T-helper 17 cell (primary cell): ENCODE measurements at places on chromosomes 6 and 20. TPM values are rescaled to one million over a fixed set of nuclear protein-coding genes. Genes with fewer than 3 reads are reported as not detected.

GRCh38 chr6:149337320-149337719 lies 19.8 kb downstream of the TAB2 start:
- DNase-seq = no peak

DNA sequence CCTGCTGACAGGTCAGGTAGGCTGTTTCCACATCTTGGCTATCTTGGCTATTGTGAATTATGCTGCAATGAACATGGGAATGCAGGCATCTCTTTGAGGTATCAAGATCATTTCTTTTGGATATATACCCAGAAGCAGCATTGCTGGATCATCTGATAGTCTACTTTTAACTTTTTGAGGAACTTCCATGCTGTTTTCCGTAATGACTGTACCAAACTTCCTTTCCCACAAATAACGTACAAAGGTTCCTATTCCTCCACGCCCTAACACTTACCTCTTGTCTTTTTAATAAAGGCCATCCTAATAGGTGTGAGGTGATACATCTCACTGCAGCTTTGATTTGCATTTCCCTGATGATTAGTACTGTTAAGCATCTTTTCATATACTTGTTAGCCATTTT lies 338.7 kb upstream of the RUNX2 start:
- DNase-seq = no peak

- DNase-seq = no peak
Observed at GRCh38 chr20:11791316-11791715, 126.4 kb upstream of the BTBD3 start.

Gene PRDM1
- 122 TPM for total RNA-seq

- DNase-seq = no peak
Observed at GRCh38 chr6:22899426-22899825, 330.1 kb downstream of the HDGFL1 start.

Gene CCR6
- 60.5 TPM for total RNA-seq

DNA sequence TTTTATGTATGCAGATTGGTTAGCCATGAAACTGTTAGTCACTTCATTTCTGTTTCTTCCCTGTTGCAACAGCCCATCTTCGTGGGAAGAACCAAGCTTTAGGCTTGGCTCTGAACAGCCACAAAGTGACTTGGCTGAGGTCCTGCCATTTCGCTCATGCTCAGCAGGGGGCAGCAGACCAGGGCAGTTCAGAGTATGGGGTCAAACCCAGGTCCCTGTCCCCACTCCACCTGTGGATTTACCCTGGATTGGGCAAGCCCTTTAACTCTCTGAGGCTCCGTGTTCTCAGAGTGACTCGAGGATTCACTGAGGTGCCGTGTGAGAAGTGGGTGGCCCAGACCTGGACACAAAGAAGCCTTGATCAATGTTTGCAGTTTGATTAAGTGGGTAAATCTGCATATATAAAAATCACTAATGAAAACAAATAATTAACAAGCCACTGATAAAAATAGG lies 19.8 kb upstream of the MAP1LC3A start:
- DNase-seq = peak; percentile 45

- no peak for DNase-seq
Observed at GRCh38 chr6:136771306-136771705, 21.0 kb downstream of the MAP3K5 start.

GRCh38 chr6:159440911-159441703 lies 251.9 kb downstream of the SOD2 start:
- no peak for DNase-seq

- DNase-seq = no peak
Observed at GRCh38 chr20:56636716-56637115, 7.6 kb downstream of the TFAP2C start.

GRCh38 chr6:45606831-45607400 lies 229.2 kb upstream of the SUPT3H start:
- DNase-seq = no peak

DNA sequence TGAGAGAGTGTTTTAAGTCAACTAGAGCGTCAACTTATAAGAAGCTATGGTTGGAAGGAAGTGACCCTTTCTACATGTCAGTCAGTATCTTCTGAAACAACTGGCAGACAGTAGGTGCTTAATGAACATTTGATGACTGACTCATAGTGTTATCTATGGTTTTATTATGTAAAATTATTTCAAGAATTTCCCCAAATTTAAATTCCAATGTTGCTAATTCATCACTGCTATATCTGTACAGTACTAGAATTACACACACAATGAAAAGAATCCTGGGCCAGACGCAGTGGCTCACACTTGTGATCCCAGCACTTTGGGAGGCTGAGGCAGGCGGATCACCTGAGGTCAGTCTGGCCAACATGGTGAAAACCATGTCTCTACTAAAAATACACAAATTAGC lies 721.4 kb upstream of the FLRT3 start:
- DNase-seq = no peak

DNA sequence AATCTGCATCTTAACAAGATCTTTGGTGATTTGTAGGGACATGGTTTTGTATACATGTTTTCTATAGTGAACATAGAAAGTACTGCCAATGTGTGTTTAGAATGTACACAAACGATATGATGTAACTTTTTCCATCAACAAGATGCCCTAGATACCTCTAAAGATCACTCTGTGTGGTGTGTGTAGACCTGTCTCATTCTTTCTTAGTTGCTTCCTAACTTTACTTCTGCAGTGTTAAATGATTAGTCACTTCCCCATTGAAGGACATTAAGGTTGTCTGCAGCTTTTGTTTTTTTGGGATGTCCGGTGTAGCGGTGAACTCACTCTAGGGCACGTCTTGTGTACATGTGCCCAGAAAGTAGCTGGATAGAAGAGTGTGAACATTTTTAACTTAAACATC lies 35.9 kb downstream of the CDYL start:
- no peak for DNase-seq

Gene GLP1R
- not detected for total RNA-seq

Gene TRIM40
- total RNA-seq = 0.22 TPM

GRCh38 chr20:57772349-57772964 lies 62.6 kb upstream of the PMEPA1 start:
- DNase-seq = no peak

GRCh38 chr20:25014816-25015215 lies 22.3 kb upstream of the APMAP start:
- DNase-seq = no peak

DNA sequence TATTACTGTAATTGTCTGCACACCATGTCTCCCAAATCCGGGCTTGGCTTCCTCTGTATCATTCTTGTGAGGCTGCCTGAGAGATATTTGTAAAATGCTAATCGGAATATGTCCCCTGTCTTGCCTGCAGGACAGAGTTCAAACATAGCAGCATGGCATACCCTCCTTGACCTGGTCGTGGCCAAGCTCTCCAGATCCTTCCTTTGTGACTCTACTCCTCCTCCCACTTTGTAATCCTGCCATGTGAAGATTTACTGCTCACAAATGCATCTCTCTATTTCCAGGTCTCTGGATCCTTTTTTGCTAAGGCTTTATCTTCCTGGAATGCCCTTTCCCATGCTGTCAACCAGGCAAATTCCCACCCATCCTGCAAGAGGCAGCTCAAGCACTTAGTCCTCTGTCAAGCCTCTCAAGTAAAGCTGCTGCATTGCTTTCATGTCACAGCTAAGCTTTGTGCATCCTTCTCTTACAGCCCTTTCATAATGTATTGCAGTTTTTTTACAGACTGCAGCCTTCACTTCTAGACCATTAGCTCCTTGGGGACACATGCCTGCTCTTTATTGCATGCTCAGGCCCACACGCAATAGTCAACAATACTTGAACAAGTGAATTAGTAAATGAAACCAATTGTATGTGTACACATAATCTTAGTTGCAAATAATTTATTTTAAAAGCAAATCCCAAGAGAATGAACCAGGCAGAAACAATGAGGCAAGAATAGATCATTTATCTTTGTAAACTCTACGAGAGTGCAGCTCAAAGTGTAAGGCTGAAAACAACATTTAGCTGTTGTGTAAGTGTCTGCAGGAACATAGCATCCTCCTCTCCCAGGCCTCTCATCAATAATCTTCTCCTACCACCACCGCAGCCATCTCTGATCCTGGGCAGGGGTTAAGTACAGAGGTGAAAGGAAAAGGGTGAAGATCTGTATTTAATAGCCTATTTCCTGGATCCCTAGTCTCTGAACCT lies 45.8 kb downstream of the HIVEP2 start:
- no peak for DNase-seq

Gene DDO
- 0.12 TPM for total RNA-seq

Gene CRIP3
- total RNA-seq = 1.3 TPM

DNA sequence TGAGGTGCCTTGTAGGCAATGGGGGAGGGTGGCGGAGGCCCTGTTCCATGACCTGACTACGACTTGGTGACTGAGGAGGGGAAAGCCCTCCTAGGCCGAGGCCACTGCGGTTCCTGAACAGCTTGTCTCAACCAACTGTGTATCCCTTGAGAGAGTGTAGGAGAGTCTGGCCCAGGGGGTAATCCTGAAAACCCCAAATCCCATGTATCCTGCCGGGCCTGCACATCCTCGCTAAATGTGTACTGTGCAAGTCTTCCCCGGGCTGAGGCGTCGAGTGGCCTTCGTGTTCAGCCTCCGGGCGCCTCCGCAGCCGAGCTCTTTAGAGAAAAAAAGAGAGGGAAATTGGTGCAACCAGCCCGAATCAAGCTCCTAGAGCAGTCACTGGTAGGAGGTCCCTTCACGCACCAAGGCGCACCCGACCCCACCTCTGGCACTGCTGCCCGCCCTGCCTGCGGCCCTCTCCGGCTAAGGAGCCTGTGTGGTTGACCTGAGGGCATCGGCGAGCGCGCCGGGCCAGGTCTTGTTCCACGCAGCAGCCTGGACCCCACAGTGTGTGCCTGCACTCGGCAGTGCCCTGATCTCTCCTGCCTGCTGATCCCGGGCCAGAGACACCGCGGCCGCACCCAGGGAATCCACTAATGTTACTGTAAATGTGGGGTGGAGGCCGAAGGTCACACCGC lies 7.3 kb downstream of the SIM1 start:
- DNase-seq = no peak

Gene NRN1
- 0.31 TPM for total RNA-seq

Gene PHACTR1
- 2.8 TPM for total RNA-seq

Gene PSORS1C2
- total RNA-seq = not detected

Gene RCAN2
- total RNA-seq = not detected

Gene AP5S1
- 11.3 TPM for total RNA-seq

Gene BACH2
- 53.7 TPM for total RNA-seq

GRCh38 chr6:90584636-90585255 lies 2.1 kb downstream of the MAP3K7 start:
- DNase-seq = no peak

Gene POM121L2
- not detected for total RNA-seq

Gene PMEPA1
- 4.5 TPM for total RNA-seq

DNA sequence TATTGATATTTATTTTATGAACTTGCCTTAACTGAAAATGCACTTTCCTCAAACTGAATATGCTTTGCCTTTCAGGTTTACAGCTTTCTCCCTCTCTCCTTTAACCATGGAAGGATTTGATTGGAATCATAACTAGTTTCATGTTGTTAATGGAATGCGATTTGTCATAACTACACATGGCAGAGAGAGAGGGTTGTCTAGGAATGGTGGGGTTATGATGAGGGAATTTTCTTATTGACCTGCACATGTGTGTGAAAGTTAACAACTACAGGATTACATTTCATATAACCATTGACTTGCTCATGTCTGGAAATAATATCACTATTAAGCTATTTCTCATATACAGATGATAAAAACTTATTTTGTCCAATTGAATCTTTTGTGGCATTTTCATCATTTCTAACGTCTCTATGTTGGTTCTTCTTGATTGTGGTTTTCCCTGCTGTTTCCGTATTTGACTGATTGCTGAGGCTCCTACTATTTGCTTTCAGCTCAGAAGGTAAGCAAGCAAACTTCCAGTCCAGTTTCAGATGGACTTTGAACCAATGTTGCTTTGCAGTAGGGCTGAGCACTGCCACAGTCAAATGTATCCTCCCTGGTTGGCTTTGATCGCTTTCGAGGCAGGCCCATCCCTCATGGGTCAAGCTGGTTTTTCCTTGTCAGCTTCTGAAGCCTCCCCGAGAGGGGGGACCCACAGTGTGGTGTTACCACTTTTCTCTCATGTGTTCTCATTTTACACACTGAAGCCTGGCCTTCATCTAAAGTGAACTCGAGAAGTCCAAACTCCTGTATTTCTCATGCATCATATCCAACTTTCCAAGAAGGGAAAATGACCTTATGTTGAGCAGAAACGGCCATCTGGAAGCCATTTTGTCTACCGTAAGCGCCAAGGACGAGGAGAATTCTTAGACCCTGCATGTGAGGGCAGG lies 7.6 kb upstream of the CCN2 start:
- DNase-seq = no peak

Gene NKX2-4
- total RNA-seq = not detected

- DNase-seq = no peak
Observed at GRCh38 chr20:9412309-9412708, 102.1 kb upstream of the LAMP5 start.

DNA sequence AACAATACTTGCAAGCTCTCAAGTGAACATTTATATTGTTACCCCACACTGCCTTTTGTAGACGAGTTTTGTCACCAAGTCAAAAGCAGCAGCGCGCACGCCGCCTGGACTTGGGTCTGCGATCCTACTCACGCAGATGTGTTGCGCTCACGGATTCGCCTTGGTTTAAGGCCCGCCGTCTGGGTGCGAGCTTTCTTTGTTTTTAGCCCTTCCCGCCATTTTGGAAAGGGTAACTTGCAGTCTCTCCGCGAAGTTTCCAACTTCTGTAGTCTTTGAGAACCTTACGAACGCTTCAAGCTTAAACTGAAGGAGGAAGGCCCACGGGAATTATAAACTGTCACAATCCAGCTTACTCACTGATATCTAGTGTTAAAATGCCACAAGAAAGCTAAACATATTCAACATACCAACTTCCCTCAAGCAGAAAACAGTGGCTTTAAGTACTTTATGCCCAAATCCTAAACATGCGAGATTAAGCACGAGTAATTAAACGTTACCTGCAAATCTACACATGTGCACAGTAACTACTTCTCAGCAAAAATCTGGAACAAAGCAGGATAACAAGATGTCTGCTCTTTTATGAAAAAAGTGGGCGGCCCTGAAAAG lies 80.4 kb upstream of the BTN3A2 start:
- no peak for DNase-seq

DNA sequence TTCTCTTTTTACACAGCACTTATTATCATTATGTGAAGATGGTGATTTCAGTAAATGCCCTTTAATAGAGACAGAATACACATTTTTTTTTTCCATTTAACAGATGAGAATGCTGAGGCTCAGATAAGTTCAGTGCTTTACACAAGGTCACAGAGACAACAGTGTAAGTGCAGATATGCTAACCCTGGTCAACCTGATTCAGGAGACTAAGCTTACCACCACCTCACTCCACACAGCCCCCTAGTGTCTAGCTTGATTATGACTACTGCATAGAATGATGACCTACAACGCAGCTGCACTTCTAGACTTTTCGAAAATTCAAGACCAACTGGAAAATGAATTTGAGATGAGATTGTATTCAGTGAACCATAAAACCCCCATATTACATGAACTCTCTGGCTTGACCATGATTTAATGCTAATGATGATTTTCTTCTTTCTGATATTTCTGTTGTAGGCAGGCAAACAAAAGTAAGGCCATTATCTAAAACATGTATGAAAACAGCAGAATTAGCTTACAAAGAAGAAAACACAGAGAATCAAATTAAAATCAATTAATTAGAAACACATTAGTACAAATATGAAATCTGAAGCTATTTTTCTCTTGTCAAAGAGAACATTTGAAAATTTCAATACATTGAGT lies 212.1 kb upstream of the PHACTR1 start:
- no peak for DNase-seq

- no peak for DNase-seq
Observed at GRCh38 chr6:131910219-131910589, 41.0 kb downstream of the CCN2 start.
